Right lobe of liver (tissue), 6 donors: ENCODE measurements at places on chromosomes 4 and X.

- DNase-seq = no peak
Observed at GRCh38 chr4:80276931-80277330, 10.5 kb downstream of the FGF5 start.

- DNase-seq = no peak
Observed at GRCh38 chr4:159358226-159358625, 255.3 kb downstream of the RAPGEF2 start.

- DNase-seq = no peak
Observed at GRCh38 chr4:15809058-15809457, 30.9 kb downstream of the CD38 start.

DNA sequence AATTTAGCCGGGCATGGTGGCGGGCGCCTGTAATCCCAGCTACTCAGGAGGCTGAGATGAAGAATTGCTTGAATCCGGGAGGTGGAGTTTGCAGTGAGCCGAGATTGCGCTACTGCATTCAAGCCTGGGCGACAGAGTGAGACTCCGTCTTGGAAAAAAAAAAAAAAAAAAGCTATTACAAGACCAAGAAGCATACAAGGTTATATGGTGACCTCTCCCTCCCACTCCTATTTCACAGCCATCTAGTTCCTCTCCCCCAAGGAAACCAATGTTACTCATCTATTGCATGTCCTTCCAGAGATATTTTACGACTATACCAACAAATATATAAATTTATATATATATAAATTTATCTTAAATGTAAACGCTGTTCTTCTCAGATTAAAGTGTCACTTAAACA lies 3.2 kb downstream of the SLC9A7 start:
- DNase-seq = no peak

DNA sequence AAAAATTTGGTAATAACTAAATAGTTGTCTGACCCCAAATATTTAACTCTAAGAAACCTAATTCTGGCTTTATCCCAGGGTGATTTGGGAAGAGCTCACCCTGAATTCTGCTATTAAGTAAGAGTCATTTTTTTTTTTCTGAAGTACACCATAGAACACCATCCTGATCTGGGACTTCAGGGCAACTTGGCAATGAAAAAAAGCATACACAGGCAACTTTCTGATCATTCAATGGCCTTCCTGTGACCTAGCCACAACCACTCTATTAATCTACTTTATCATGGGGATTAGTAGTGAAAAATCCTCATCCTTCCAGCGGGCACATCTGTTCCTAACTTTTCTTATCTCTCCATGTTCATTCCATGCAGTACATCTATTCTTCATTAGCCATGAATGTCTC lies 333.2 kb upstream of the MAD2L1 start:
- no peak for DNase-seq
